ENCODE measurements at places on chromosomes 4 and X.
A peak's percentile ranks its signal among the peaks of the same experiment; 100 is the strongest.

DNA sequence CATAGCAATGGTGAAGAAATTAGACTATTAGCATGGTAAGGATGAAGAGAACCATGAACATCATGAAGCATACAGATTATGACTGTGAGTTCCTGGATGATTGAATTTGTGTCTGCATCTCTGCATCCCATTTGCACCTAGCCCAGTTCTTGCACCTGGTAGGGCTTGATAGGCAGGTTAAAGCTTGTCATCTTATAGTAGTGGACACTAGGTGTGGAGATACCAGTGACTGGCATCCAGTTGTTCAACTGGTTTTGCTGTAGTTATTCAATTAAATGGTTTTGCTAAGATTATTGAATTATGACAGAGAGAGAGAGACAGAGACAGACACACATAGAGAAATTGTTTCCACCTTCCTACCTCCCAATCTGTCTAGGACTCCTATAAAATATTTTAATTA, 5.0 kb downstream of the ADH7 start:
- DNase-seq, result no peak

GRCh38 chrX:135408794-135409193, 12.9 kb upstream of the SMIM10L2A start:
- DNase-seq, result no peak

- no peak for DNase-seq
Observed at GRCh38 chrX:120769576-120770341, 105.9 kb downstream of the CT47B1 start.

- no peak for DNase-seq
Observed at GRCh38 chr4:101232074-101232776, 115.1 kb downstream of the PPP3CA start.

DNA sequence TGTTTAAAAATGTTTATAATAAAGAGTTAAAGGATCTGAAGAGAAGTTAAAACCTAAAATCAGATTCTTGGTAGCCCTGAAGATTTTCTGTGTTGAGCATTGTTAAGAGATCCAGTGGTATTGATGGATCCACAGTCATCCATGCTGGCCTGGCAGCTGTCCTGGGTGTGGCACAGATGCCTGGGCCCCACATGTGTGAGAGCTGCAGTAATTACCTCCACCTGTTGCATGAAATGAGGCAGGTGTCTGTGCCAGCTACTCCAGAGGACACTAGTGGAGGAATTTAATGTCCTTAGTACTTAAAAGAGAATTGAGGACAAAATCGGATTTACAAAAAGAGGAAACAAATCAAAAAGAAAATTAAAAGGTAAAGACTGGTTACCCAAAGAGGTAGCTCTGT, 44.0 kb downstream of the MGST2 start:
- DNase-seq, result no peak

DNA sequence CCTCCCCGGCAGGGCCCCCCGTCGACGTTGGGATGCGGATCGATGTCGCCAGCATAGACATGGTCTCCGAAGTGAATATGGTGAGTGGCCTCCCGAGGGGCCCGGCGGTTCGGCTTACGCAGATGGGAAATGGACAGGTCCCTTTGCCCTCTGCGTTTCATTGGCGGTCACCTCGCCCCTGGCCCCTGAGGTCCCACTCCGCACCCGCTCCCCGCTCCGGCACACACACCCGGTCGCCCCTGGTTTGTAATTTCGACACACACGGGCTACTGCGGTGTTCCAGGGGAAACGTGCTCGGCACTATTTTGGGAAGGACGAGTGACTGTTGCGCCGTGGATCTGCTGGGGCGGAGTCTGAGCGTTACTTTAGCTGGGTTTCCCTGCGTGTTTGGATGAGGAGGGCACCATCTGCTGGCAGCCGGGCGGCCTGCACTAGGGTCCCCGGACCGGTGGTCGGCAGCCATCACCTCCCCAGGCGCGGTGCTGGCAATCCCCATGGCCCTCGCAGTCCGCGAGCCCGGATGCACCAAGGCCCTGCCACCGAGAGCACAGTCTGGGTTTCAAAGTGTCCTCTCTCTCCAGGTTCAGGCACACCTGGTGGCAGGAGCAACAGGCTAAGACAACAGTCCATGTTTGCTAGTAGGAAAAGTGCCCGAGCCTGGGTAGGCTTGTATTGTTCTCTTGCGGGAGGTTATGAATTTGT, 1.2 kb downstream of the GABRB1 start:
- DNase-seq, result peak; percentile 38

DNA sequence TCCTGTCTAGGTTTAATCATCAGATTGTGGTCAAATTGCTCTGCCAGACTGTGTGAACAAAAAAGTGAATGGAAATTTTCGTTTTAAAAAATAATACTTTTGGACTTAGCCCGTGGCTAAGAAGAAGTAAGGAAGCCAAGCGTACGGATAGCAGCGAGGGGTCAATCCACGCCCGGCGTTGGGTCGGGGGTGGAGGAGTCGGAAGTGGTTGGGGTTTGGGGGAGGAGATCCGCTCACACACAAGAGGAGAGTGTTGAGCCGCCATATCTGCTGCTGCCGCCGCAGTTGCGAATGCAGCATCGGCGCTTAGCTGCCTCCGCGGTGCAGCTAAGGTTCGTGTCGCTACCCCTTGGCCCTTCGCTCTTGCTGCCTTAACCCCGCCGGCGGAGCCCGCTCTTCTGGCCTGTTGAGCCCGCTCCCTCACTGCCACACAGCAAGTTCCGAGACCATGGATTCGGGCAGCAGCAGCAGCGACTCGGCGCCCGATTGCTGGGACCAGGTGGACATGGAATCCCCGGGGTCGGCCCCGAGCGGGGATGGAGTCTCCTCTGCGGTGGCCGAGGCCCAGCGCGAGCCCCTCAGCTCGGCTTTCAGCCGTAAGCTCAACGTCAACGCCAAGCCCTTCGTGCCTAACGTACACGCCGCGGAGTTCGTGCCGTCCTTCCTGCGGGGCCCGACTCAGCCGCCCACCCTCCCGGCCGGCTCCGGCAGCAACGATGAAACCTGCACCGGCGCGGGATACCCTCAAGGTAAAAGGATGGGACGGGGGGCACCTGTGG, at the start of gene GSPT2:
TSS of gene GSPT2 (plus strand) at position 264 of the 779 bp plus-strand sequence. CDS start at position 449, 185 bp downstream.
- DNase-seq, result peak; percentile 43

GRCh38 chr4:38013461-38014366, 53.5 kb downstream of the PTTG2 start:
- DNase-seq, result no peak

DNA sequence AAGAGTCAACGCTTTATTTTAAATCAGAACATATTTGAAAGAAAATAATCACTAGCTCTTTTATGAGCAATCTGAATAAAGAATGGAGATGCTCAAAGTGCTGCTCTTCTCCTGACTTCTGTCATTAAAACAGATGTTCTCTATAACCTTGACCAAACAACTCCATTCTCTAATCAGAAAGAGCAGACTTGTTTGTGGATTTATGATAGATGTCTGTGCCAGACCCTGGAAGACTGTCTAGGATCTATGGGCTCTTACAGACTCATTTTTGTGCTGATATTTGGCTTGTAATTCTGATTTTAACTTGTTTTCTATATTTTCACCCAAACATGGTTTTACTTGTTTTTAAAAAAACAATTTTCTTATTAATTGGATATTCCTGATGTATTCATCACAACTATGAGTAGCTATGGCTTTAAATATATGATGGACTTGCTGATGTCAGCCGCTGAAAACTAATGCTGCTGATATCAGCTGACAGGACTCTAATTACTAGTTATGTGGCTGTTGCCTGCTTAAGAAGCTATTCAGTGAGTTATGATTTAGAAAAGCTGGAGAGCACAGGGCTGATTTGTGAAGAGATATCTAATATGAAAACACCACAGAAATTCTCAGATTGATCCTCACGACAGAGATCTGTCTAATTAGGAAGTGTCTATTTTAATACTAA, 31.6 kb upstream of the MAML3 start:
- no peak for DNase-seq

DNA sequence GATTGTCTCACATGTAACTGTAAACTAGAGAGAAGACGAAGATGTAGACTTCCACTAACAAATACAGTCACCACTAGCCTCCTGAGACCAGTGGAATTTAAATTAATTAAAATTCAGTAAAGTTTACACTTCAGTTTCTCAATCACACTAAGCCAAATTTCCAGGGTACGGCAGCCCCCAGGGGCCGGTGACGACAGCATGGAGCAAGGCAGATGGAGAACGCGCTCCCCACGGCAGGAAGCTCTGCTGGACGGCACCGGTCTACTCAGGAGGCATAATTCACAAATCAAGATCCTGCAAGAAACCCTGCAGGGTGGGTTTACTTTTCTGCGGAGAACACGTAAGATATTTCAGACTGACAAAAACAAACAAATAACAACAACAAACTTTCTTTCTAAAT, 80.7 kb downstream of the FAT1 start:
- no peak for DNase-seq

DNA sequence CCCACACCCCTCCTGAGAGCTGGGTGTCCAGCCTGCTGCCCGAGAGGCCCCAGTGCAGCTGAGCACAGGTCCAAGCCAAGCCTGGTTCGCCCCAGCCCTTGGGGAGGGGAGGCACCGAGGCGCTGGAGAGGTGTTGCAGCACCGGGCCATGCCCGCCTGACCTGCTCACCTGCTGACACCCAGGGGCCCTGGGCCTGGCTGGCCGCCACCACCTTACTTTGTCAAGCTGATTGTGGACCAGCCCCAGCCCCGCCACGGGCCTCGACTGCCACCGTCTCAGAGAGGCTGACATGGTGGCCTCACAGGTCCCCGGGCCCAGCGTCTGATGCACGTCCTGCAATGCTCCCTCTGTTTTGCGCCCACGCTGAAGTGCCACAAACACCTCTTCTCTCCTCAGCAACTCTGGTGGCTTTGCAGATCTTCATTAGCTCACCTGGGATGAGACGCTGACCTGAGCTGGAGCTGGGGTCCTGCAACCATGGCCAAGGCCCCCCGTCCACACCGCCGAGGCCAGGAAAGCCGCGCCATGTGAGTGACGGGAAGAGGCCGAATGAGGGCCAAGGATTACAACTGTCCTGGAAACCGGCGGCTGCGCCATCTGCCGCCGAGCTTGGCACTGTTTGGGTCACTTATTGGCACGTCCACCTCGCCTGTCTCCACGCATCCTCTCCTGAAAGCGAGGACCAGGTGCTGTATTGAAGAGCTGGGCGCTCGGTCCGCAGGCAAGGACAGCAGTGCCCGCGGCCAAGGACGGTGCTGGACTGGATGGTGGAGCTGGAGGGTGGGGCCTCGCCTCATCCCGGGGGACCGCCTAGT, 7.6 kb downstream of the CPLX1 start:
- no peak for DNase-seq

DNA sequence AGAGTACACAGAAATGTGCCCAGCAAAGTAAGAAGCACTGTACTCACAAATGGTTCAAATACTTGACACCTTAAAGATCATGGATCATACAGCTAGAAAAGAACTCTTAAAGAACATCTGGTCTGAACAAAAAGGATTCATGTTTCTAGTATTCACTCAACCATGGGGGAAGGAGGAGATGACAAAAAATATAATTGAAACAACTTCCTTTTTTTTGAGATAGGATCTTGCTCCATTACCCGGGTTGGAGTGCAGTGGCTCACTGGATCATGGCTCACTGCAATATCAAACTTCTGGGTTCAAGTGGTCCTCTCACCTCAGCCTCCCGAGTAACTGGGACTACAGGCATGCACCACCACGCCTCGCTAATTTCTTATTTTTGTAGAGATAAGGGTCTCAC, 6.0 kb downstream of the DHX15 start:
- no peak for DNase-seq

GRCh38 chrX:18353931-18354368, 538 bp downstream of the SCML2 start:
- DNase-seq, result peak; percentile 4

- no peak for DNase-seq
Observed at GRCh38 chrX:18654875-18655836, 16.8 kb downstream of the RS1 start.

- DNase-seq, result no peak
Observed at GRCh38 chr4:25484243-25484721, 107.2 kb downstream of the ANAPC4 start.

- no peak for DNase-seq
Observed at GRCh38 chrX:129759576-129760061, 20.1 kb upstream of the SASH3 start.

- DNase-seq, result no peak
Observed at GRCh38 chrX:10395179-10395578, 225.2 kb downstream of the MID1 start.

Data from activated CD4-positive, alpha-beta T cell treated with anti-CD3 and anti-CD28 coated beads for 24 hours (primary cell).